ENCODE measurements at places on chromosomes 6 and 20. TPM values are rescaled to one million over a fixed set of nuclear protein-coding genes. Genes with fewer than 3 reads are reported as not detected.

- no peak overlapping the region for H3K27ac ChIP-seq
- H3K36me3 ChIP-seq, result no peaks in the 10 kb centered on the region
- H3K4me1 ChIP-seq, result no peaks in the 10 kb centered on the region
- H3K4me3 ChIP-seq, result no peak overlapping the region
These were observed 194.9 kb downstream of the PHACTR1 start for GRCh38 chr6:12911427-12911826.

C4A gene
- polyA plus RNA-seq, result 0.62 TPM

DNA sequence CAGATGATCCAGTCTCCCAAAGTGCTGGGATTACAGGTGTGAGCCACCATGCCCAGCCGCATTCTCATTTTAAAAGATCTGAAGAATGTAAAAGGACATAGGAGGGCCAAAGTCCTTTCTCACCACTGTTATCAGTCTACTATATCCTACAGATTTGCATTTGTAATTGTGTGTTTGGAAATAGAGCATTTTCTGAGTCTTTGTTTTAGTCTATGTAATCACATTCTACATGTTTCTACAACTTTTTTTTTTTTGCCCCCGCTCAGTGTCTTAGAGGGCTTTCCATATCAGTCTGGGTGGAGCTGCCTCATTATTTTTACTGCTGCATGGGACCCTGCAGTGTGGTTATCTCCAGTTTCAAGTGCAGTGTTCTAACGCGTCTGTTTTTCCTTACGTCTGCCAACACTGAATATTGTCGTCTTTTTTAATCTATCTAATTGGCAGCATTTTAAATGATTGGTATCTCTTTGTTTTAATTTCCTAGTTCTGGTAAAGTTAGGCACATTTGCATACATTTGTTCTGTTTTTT lies 7.8 kb downstream of the CUL9 start:
- no peak overlapping the region for H3K27ac ChIP-seq
- H3K27me3 ChIP-seq, result no peaks in the 10 kb centered on the region
- DNase-seq, result no peak
- H3K4me3 ChIP-seq, result no peak overlapping the region
- peaks cover 3% of the 10 kb centered on the region for H3K36me3 ChIP-seq
- no peaks in the 10 kb centered on the region for H3K4me1 ChIP-seq

DNA sequence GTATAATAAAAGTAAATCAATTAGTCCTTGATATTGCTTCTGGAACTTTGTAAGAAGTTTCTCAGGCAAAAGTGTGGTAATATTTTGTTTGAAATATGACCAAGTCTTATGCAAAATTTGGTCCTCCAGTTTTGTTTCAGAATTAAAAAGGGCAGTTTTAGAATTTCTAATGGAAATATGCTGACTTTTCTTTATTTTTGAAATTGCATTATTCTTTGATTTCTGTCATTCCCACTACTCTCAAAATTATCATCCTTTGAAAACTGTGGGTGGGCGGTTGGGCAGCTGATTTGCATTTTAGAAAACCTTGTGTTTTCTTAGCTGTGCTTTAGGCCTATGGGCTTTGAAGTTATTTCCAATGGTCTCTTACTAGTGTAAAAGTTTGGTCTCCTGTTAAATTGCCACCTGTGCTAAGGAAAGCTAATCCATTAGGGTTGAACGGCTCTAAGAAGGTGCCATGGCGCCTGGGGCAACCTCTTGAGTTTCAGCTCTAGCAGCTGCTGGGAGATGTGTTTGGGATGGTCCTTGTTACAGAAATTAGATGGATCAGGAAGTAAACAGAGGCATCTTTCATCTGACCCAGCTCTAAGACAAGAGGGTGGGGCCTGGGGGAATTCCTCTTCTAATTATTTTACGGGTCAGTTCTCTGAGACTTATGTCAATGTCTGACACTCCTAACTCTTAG lies 880.8 kb upstream of the SLC35B3 start:
- no peak for DNase-seq
- H3K4me1 ChIP-seq, result no peaks in the 10 kb centered on the region
- no peak overlapping the region for H3K27ac ChIP-seq
- H3K36me3 ChIP-seq, result no peaks in the 10 kb centered on the region
- H3K27me3 ChIP-seq, result no peaks in the 10 kb centered on the region

DNA sequence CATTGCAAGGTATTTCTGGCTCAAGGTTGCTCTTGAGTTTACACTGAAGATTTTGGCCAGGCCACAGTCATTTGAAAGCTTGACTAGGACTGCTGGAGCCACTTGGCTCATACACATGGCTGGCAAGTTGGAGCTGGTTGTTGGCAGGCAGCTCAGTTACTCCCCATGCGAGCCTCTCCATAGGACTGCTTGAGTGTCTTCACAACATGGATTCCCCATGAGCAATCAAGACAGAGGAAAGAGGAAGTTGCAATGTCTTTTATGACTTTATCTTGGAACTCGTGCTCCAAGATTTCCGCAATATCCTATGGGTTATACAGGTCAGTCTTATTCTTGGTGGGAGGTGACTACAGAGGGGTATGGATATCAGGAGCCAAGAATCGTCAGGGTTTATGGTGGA lies 1.4 kb upstream of the MANBAL start:
- H3K36me3 ChIP-seq, result peaks cover 11% of the 10 kb centered on the region
- H3K4me1 ChIP-seq, result no peaks in the 10 kb centered on the region
- H3K27me3 ChIP-seq, result no peaks in the 10 kb centered on the region
- DNase-seq, result no peak
- H3K4me3 ChIP-seq, result no peak overlapping the region

DNA sequence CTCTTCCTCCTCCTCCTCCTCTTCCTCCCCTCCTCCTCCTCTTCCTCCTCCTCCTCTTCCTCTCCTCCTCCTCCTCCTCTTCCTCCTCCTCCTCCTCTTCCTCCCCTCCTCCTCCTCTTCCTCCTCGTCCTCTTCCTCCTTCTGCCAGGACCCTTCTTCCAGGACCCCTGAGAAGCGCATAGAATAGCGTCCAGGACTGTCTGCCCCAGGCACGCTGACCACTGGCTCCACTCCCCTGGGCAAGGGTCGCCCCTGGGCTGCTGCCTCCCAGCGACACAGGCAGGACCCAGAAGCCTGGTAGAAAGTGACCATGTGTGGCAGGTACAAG lies 42.4 kb upstream of the BHLHE23 start:
- H3K27me3 ChIP-seq, result no peaks in the 10 kb centered on the region
- H3K4me3 ChIP-seq, result no peak overlapping the region
- no peaks in the 10 kb centered on the region for H3K36me3 ChIP-seq
- DNase-seq, result no peak

DNA sequence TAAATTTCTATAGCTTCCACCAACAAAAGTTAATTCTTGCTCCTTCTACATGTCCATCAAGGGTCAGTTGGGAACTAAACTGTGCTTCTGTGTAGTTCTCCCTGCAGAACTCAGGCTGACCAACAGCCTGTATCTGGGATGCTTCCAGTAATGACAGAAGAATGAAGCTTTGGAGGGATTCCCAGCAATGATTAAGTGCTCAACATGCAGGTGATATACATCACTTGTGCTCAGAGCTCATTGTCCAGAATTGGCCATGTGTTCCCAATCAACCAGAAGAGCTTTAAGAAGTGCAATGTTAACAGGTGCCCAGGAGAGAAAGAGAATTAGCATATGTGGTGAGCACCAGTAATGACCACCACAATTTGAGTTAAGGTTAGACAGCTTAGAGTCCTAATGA lies 37.4 kb upstream of the SNRPB2 start:
- DNase-seq, result no peak
- H3K36me3 ChIP-seq, result no peaks in the 10 kb centered on the region

DNA sequence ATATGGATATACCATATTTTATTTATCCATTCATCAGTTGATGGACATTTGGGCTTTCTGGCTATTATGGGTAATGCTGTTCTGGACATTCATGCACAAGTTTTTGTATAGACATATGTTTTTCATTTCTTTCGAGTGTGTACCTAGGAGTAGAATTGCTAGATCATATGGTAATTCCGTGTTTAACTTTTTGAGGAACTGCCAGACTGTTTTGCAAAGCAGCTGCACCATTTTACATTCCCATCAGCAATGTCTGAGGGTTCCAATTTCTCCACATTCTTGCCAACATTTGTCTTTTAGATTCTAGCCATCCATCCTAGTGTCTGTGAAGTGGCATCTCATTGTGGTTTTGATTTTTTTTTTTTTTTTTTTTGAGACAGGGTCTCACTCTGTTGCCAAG lies 20.8 kb downstream of the SRC start:
- H3K4me1 ChIP-seq, result no peaks in the 10 kb centered on the region
- no peak overlapping the region for H3K27ac ChIP-seq
- peaks cover 10% of the 10 kb centered on the region for H3K36me3 ChIP-seq
- H3K27me3 ChIP-seq, result no peaks in the 10 kb centered on the region
- DNase-seq, result no peak
- no peak overlapping the region for H3K4me3 ChIP-seq

CPNE1 gene
- 534 TPM for polyA plus RNA-seq

DNA sequence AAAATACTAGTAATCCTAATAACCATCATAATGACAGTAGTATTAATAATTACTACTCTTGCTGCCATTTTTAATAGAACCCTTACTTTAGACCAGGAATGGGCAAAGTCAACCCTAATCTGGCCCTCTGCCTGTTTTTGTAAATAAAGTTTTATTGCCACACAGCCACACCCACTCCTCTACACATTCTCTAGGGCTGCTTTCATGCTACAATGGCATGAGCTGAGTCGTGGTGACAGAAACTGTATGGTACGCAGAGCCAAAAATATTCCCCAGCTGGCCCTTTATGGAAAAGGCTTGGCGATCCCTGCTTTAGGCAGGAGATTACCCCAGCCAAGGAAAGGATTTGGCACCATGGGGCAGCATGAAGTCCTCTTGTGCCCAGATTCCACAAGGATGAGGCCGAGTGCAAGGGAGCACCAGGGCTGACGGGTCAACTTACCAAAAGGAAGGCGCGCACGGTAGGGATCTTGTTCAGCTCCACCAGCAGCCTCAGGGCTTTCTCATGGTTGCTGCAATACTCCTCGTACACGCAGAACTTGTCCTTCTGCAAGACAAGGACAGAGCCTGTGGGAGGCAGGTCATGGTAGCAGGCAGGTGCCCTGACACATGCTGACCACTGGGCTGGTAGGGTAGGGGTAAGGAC lies 93.6 kb downstream of the PREX1 start:
- no peaks in the 10 kb centered on the region for H3K27me3 ChIP-seq
- peaks cover 5% of the 10 kb centered on the region for H3K4me1 ChIP-seq
- H3K4me3 ChIP-seq, result no peak overlapping the region

DNA sequence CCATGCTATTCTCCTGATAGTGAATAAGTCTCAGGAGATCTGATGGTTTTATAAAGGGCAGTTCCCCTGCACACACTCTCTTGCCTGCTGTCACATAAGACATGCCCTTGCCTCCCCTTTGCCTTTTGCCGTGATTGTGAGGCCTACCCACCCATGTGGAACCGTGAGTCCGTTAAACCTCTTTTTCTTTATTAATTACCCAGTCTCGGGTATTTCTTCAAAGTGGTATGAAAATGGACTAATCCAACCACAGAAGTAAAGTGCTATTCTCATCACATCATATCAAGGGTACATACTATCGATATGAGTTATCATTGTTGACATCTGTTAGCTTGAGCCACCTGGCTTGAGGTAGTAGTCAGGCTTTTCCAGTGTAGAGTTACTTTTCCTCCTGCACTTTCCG lies 2.3 kb downstream of the MANBAL start:
- H3K4me1 ChIP-seq, result no peaks in the 10 kb centered on the region
- no peak overlapping the region for H3K27ac ChIP-seq
- peaks cover 16% of the 10 kb centered on the region for H3K36me3 ChIP-seq

- no peak overlapping the region for H3K27ac ChIP-seq
- peaks cover 23% of the 10 kb centered on the region for H3K4me1 ChIP-seq
- H3K4me3 ChIP-seq, result peak overlapping the region; percentile 47
- H3K27me3 ChIP-seq, result peaks cover 56% of the 10 kb centered on the region
- H3K36me3 ChIP-seq, result no peaks in the 10 kb centered on the region
- DNase-seq, result peak; percentile 92
These were observed 2.7 kb downstream of the C20orf204 start for GRCh38 chr20:64038565-64039292.

DNA sequence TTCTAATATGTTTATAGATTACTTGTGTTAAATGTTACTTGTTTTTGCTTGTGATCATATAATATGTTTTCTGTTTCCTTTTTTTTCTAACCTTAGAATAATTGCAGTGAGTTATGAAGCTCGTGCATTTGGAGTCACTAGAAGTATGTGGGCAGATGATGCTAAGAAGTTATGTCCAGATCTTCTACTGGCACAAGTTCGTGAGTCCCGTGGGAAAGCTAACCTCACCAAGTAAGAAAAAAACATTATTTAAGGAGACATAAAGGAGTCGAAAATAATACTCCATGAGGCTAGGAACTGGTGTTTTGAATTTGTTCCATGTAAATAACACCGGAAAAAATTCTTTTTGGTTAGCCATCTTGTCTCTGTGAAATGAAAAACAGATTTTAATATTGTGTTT lies 6.9 kb downstream of the POLH start:
- H3K27ac ChIP-seq, result no peak overlapping the region
- no peak overlapping the region for H3K4me3 ChIP-seq
- H3K36me3 ChIP-seq, result peaks cover 3% of the 10 kb centered on the region
- no peak for DNase-seq
- H3K4me1 ChIP-seq, result no peaks in the 10 kb centered on the region

LINC00237 gene
- polyA plus RNA-seq, result 0.22 TPM

VIP gene
- polyA plus RNA-seq, result not detected

GRCh38 chr6:130993292-130993765 lies 69.7 kb downstream of the EPB41L2 start:
- H3K27ac ChIP-seq, result no peak overlapping the region
- no peaks in the 10 kb centered on the region for H3K4me1 ChIP-seq
- H3K36me3 ChIP-seq, result no peaks in the 10 kb centered on the region
- peak; percentile 13 for DNase-seq
- no peak overlapping the region for H3K4me3 ChIP-seq

SYCP2 gene
- 0.02 TPM for polyA plus RNA-seq

DNA sequence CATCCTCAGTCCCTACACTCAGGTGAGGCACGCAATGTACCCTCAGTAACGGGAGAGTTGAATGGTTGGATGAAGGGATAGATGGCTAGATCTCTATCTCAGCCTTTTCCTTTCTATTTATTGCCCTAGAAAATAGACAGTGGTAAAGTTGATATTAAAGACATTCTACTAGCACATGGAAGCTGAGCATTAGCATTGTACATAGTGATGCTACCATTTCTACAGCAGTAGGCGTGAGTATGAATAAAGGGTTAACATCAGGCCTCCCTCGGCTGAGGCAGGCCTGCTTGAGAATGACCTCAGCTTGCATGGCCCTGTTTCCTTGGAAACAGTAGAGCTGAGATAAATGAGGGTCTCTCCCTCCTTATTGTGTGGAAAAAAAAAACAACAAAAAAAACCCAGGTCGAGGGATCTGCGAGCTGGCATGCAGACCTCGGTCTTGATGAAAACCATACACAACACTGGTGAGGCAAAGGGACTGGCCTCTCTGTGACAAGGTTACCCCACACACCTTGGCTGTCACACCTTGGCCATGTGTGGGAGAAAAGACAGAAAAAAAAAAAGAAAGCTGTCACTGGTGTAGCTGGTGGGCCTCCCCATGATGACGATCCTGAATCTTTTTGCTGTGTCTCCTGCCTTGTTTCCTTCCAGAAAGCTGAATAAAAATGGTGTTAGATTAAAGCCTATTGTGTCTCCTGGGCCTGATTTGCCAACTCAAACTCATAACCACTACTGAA lies 160.0 kb downstream of the HACE1 start:
- DNase-seq, result peak; percentile 43
- H3K27me3 ChIP-seq, result no peaks in the 10 kb centered on the region
- H3K4me1 ChIP-seq, result 0 out of 2 replicates have a peak, but pooled peaks cover 4% of the 10 kb centered on the region
- no peak overlapping the region for H3K4me3 ChIP-seq
- H3K27ac ChIP-seq, result no peak overlapping the region
